ENCODE measurements at places on chromosomes 13 and 19.
A peak's percentile ranks its signal among the peaks of the same experiment; 100 is the strongest.

DNA sequence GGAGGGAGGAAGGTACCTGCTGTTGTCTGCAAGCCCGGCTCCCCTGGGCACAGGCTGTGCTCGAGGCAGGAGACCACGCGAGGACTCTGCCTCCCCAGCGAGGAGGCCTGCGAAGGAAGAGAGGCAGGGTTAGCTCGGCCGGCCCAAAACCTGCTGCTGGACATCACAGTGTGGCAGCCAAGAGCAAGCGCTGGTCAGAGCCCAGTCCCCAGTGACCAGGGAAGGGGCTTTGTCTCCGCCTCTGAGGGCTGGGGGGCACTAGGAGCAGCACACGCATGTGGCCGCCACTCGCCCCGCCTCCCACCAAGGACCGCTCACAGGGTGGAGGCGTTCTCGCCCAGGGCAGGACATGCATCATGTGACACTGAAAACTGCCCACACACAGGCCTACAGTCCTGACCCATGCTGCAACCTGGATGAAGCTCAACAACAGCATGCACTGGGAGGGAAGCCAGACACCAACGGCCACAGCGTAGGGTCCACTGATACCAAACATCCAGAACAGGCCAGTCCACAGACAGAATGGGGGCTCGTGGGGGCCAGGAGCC lies 8.5 kb downstream of the MIER2 start:
- no peak for DNase-seq

- no peak for DNase-seq
These were observed 30.0 kb downstream of the CCNE1 start for GRCh38 chr19:29841559-29842367.

GRCh38 chr19:51439021-51439465 lies 19.2 kb downstream of the SIGLEC8 start:
- DNase-seq = peak; percentile 27

DNA sequence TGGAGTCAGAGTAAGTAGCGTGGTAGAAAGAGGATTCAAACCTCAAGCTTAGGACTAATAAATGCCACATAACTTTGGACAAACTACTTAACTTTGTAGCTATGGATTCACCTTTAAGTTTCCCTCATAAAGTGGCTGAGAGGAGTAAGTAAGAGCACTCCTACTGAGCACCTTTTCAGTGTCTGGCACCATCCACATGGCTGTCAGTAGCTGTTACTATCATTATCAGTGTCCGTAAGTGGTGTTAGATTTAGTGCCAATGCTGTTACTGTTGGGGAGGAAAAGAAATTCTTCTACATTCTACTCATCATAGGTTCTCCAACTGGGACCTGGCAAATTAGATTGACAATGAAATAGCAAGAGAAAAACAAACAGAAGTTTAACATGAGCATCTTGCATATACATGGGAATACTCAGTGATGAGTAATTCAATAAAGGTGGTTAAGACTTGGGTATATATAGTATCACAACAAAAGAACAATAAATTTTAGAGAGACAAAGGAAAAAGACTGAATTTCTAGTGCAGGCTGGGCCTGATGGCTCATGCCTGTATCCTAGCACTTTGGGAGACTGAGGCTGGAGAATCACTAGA lies 165.6 kb upstream of the NBEA start:
- DNase-seq = no peak

DNA sequence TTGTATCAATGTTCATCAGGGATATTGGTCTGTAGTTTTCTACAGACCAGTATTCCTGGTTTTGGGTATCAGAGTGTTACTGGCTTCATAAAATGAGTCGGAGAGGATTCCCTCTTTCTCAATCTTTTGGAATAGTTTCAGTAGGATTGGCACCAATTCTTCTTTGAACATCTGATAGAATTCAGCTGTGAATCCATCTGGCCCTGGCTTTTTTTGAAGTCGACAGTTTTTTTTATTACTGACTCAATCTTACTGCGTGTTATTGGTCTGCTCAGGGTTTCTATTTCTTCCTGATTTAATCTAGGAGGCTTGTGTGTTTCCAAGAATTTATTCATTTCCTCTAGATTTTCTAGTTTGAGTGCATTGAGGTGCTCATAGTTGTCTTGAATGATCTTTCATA lies 11.4 kb downstream of the TEX26 start:
- no peak for DNase-seq

GRCh38 chr13:87827479-87827878 lies 156.3 kb downstream of the SLITRK5 start:
- no peak for DNase-seq

GRCh38 chr13:109913936-109914510 lies 127.6 kb upstream of the IRS2 start:
- no peak for DNase-seq

GRCh38 chr13:75486146-75487062 lies 4.4 kb upstream of the TBC1D4 start:
- DNase-seq = no peak

GRCh38 chr13:20843166-20843565 lies 59.4 kb downstream of the XPO4 start:
- no peak for DNase-seq

DNA sequence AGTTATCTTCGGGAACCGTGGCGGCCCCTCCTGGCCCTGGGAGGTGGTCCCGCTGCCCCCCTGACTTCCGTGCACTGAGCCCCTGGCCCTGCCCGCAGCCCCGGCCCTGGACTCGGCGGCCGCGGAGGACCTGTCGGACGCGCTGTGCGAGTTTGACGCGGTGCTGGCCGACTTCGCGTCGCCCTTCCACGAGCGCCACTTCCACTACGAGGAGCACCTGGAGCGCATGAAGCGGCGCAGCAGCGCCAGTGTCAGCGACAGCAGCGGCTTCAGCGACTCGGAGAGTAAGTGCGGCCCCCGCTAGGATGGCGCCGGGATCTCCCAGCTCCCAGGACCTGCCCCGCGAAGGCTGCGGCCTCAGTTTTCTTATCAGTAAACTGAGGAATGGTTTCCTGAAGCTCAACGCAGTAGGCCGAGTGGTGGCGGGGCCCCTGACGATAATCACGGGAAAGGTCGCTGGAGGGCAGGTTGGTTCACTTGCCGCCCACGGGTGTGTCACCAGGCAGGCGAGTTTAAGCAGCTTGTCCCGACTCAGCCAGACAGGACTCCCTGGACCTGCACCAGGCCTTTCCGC lies 924 bp downstream of the RGCC start:
- DNase-seq = peak; percentile 49

DNA sequence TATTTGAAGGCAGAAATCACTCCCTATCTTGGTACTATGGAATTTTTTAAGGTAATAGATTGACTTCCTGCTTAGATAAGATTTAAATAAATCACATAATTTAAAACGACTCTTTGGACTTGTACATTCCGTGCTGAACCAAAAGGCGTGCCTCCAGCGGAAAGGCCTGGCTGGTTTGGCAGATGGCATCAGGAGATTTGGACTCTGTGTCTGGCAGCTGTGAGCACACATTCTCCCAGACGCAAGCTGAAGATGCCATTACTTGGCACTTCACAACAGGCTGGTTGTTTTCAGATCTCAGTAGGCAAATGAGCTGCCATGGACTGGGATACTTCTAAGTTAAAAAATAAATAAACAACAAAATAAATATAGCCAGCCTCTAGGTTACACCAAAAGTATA lies 104.5 kb upstream of the SLC15A1 start:
- DNase-seq = no peak

GRCh38 chr13:23203516-23203915 lies 22.7 kb downstream of the SGCG start:
- no peak for DNase-seq

DNA sequence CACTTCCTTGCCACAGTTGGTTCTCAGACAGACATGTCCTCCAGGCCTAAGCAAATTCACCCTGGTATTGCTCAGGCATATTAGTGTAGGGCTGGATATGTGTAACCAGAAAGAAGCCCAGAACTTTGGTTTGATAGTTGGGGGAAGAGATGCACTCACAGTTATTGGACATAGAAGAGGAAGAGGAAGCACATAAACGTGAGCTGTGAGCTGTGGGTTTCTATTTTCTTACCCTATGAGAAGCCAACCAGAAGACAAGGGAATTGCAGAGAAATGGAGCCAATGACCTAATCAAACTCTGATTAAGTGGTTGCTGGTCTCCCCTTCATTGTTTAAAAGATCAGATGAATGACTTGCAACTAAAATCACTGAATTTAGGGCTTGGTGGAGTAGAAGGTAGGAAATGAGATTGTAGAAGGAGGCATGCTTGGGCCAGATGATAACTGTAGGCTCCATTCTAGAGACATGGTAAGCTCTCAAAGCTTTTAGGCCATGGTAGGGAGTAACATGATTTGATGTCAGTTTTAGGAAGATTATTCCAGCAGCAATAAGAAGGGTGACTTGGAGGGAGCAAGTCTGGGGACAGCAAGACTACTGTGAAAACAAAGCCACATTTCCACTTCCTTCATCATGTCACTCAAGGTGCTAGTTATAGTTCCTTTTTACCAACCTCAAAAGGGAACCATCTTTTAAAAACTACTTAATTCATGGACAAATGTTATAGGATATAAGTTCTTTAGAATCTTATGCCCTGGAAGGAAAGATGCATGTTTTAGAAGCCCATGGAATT lies 24.1 kb upstream of the WDFY2 start:
- DNase-seq = no peak

DNA sequence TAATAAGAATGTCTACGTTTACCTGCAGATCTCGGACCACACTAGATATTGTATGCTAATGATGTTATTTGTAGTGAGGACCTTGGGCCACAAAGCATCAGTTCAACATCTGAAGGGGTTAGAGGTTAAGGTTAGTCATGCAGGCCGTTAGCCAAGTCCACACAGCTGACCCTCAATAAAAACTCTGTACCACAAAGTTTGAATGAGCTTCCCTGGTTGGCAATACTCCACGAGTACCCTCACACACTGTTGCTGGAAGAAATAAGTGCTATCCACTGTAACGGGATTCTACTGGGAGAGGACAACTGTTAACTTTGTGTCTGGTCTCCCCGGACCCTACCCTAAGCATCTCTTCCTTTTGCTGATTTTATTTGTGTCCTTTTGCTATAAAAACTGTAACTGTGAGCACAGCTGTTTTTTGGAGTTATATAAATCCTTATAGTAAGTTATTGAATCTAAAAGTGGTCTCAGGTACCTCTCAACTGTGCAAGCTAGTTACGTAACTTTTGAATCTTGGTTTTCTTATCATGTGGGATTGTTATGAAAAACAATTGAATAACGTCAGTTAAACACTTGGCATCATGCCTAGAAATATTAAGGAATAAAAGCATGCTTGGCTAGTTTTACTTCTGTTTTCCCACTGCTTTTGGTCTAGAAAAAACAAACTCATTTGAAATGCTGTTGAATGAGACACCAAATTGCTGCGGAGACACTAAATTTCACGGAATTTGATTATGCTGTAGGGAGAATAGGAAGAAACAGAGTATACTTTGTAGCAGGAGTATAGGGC lies 181.5 kb downstream of the DNAJC3 start:
- no peak for DNase-seq

DNA sequence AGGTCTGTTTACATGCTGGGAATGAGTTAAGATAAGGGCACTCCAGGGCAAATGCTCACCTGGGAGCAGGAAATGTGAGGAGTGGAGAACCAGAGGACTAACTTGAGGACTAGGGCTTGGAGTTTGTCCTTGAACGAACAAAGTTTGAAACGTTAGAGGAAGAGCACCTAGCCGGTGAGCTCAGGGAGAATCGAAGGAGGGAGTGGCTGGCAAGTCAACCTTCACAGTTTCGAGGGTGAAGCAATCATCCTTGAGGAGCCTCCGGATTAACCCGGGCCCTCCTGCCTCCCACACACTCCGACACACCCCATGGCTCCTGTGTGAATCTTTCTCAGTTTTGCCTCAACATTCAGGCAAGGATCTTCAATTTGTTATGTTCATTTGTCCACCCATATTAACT lies 58.6 kb downstream of the LMO7 start:
- no peak for DNase-seq

DNA sequence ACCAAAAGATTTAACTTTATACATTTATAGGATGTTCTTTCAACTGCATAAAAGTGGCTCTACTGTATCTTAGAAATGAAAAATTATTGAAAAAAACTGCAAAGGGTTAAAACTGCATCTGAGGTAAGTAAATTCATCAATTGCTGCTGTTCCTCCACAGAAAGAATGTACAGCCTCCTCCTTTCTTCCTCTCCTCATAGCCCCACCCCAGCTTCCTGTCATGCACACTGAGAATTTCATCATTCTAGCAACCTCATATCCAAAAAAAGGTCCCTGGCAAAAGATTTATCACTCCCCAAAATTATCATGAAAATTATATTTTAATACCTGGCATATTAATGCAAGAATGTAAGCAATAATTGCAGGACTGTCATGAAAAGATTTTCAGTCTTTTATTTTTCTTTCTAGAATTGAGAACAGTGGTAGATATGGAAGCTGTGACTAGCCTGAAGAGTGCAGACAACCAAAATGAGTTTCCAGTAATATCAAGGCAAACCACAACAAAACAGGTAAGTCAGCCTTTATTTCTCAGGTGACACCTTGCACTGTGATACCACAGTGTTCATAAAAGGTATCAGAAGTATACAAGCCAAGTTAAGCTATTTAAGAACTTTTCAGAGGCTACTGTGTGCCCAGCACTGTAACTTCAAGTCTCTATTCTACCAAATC lies 110.8 kb downstream of the SUCLA2 start:
- no peak for DNase-seq

DNA sequence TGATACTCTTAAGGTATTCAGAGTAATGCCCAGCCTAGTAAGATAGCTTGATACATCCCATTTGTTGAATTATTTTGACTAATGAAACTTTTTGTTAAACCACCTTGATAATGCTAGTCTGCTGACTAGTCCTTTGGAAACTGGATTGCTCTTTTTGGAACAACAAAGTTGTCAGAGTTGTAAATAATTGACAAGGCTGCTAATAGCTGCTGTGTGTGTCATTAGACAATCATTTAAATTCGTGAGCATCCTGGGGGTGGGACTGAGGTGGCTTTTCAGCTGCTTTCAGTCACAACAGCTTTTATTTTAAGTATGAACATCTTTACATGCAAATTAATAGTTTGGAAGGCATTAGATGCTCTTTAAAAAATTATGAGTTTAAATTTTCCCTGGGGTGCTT lies 153.5 kb downstream of the HS6ST3 start:
- DNase-seq = no peak

- DNase-seq = no peak
These were observed 97.0 kb downstream of the SCGB2B2 start for GRCh38 chr19:34580055-34580336.

All from central memory CD4-positive, alpha-beta T cell (primary cell).